ENCODE measurements at places on chromosomes 6 and 20.

- no peak for DNase-seq
Measured at GRCh38 chr6:10112871-10113549, 301.9 kb downstream of the TFAP2A start.

DNA sequence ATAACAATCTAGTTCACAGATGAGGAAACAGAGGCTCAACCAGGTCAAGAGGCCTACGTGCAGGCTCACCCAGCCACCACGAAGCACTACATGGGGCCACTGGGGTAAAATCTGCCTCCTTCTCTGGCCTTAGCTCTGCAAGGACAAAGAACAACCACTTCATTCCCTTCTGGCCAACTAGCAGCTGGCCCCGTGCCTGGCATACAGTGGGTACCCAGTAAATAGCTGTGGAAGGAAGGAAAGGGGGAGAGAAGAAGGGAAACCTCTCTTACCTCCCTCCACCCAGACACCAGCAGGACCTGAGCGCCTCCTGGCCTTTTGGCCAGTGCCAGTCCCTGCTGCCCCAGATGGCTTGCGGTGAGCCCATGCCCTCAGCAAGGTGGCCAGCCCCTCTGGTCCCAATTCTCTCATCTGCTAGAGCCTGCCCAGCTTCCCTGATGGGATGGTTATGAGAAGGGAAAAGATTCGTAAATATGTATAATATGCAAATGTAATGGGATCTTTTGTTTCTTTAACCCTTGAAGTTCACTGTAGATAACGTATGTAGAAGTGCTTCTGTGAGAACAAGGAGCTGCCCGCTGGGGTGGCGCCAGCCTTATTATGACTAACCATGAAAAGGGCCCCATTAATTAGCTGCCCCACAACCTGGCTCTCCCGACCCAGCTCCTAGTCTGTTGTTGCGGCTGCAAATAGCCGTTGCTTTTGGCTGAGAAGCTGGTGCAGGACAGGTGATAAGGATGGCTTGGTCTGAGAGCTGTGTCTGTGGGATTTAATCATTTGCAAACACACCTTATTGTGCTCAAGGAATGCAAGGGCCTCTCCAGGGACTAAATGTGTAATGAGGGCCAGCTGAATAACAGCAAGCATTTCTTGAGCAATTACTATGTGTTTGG lies 62.0 kb downstream of the DLGAP4 start:
- no peak for DNase-seq

DNA sequence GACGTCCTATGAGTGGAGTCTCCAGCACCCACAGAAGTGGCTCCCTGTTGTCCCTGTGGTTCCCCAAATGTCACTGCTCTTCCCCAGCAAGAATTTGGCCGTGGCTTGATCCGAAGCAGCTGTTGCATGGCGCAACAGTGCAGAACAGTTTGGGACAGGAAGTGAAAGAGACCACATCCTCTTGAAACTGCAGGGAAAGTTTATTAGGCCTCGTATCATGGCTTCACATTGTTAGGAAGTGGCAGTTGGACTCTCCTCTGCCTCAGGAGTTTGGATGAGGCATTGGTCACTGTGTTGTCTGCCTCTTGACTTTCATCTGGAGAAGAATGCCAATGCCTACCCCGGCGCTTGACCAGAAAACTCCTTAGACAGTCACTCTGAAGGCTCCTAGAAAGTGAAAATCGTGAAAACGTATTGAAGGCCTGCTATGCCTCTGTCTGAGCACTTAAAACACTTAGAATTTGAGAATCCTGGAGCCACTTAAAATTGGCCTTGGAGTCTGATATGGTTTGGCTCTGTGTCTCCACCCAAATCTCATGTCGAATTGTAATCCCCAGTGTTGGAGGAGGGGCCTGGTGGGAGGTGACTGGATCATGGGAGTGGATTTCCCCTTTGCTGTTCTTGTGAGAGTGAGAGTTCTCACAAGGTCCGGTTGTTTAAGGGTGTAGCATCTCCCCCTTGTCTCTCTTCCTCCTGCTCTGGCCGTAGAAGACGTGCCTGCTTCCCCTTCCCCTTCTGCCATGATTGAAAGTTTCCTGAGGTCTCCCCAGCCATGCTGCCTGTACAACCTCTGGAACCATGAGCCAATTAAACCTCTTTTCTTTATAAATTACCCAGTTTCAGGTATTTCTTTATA lies 334.9 kb upstream of the JARID2 start:
- no peak for DNase-seq

- no peak for DNase-seq
Measured at GRCh38 chr20:57788936-57789613, 79.3 kb upstream of the PMEPA1 start.

DNA sequence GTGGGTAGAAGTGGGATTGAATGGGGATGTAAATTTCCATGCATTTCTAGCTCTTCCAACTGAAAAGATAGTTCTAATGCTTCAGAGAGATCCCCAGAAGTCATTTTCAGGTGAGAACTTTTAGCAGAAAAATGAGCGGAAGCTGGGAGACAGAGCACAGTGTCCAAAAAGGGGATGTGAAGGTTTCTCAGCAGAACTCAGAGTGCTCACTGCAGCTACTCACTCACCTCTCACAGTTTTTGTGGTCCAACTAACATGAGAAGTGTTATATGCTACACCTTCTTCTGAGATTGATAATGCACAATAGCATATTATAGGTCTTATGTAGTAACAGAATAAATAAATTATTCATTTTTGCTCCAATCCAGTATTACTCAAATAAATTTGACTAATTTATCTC lies 519.2 kb upstream of the HS3ST5 start:
- no peak for DNase-seq

DNA sequence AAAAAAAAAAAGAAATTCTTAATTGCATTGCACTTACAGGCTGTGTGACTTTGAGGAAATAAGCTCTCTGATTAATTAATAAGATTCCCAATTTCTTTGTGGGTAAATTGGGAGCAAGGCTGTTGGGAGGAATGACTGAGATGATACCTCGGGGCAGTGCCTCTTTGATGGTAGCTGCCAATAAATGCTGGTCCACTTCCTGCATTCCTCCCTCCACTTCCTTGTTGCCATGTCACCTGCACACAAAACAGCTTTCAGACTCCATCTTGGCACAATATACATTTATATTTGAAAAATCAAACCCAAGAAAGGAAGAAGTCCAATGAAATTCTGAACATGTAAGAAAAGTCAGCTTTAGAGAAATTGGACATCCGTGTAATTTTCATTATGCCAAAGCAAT lies 45.1 kb downstream of the MTHFD1L start:
- no peak for DNase-seq

- DNase-seq = no peak
Measured at GRCh38 chr6:4125500-4125899, 9.9 kb downstream of the ECI2 start.

DNA sequence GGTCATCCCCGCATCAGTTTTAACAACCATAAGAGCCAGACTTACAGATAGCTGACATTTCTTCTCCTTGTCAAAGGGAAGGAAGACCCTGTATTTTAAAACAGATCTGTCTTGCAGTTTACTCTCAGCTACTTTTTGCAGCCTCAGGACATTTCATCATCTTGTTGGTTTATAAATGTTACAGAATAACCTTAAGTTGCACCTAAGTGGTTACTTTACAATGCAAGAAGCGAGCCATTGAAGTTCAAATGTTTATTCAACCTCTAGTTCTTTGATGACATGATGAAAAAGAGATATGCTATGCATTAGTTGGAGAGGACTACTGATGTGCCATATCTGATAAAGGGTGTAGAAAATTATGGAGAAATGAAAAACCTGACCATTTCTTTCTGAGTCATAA lies 187.9 kb upstream of the COL21A1 start:
- no peak for DNase-seq

- no peak for DNase-seq
Measured at GRCh38 chr6:168345896-168346754, 26.5 kb upstream of the DACT2 start.

DNA sequence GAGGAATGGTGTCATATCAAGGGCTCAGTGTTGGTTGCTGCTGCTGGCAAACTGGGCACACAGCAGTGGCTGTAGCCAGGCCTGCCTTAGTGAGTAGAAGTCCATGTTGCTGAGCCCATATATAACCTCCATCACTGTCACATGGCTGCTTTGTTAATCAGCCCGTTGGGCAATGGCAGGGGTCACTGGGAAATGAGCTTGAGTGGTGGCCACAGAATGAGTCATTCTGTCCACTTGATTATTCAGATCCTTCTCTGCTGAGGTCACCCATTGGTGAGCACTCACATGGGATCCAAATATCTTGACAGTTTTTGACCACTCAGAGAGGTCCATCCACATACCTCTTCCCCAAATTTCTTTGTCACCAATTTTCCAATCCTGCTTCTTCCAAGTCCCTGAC lies 898.9 kb upstream of the EYS start:
- DNase-seq = no peak

DNA sequence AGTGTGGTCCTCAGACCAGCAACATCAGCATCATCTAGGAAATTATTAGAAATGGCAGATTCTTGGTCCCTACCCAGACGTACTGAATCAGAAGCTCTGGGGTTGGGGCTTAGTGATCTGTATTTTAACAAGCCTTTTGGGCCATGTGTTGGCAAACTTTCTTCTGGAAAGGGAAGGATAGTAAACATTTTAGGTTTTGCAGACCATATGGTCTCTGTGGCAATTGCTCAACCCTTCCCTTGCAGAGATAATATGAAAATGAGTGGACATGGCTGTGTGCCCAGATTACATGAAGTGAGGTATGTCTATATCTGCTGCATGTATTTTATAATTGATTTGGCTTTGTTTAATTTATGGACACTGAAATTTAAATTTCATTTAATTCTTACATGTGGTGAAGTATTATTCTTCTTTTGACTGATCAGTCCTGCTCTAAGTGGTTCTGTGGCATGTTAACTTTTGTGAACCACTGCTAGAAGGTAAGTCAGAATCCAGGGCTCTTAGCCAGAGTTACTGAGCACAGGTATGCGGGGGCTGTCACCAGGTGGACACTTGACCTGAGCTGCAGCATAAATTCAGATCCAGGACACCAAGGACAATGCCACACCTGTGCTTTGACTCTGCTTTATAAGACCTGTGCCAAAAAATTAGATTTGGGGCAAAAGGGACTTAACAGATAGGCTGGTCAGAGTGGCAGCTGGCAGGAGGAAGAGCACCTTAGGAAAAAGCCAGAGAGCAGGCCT lies 43.2 kb downstream of the LY86 start:
- no peak for DNase-seq

DNA sequence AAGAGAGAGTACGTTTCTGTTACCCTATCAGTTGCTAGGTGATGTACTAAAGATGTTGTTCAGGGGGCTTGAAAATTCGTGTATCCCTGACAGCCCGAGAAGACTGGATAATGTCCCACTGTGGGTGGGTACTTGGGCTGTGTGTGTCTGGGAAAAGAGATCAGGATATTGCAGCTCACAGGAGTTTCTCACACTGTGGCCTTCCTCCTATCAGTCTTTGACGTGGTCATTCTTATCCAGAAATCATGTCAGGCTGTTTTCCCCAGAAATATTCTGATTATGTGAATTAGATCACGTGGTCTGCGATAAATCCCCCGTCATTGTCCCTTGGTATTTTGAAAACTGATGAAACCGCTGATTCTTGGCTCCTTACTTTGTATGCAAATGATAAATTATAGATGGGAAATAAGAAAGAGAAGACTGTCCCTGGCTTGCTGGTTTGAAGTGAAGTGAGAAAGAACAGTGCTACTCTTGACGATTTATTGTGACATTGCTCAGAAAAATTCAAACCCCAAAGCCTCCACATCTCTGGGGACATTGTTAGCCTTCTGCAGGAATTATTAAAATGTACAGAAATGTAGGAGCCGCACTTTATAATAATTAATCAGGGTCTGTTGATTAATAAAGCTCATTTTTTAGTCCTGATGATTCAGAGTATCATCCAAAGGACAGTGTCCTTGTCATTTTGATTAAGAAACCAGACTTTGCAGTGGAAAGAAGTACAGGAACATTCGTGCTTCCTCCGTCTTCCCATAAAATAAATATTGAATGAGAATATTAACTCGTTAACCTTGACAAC lies 167.5 kb upstream of the TSHZ2 start:
- no peak for DNase-seq

DNA sequence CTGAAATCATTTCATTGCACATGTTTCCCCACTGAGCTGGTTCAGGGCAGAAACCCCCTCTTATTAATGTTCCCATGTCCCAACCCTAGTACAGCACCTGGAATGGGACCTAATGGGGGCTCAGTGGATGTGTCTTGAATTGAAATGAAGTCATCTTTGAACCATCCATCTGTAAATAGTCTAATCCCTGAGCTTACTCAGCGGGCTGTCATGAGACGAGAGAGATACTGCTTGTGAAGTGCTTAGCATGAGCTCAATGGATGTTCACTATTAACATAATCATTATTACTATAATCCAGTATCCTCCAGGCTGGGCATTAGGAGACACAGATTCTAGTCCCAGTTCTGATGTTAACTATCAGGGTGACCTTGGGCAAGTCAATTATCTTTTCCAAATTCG lies 106.6 kb upstream of the LRFN2 start:
- DNase-seq = no peak

DNA sequence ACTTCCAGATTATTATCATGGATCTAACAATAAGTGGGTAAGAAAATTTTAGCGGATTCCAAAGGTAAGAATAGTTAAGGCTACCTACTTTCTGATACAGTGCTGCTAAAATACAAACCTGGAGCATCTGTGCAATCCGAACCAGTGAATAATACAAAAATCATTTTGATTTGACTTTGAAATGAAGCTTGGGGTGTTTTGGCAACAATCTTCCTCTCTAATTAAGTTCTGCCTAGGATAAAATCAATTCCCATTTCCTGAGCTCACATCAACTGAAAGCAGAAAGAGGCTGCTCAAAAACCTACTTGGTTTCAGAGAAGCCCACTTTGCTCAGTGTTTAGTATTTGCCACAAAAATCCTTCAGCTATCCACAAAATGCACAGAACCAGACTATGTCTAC lies 18.7 kb upstream of the SH3BGRL2 start:
- no peak for DNase-seq

DNA sequence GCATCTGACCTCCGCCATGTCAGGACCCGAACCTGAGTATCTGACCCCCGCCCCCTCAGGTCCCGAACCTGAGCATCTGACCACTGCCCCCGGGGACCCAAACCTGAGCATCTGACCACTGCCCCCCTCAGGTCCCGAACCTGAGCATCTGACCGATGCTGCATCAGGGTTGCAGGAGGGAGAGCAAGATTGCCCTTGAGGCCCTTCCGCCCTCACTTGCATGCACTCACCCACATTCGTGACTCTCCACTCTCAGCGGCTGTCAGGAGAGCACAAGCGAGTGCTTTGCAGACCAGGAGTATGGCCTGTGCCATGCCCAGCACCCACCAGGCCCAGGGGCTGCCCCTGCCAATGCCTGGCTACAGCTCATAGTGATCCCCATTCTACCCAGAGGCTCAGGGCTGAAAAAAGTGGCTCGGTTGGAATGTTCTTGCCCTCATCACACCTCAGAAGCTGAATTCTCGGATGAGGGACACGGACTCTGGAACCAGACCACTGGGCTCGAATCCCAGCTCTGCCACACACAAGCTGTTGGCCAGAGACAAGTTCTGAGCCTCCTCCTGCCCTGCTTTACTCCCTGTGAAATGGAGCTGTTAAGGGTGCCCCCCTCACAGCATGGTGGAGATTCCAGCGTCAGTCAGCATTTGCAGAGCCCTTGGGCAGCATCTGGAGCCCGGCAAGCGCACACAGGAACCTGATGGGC lies 82.1 kb downstream of the DLL1 start:
- no peak for DNase-seq
